Neural progenitor cell (in vitro differentiated cells): ENCODE measurements at places on chromosomes 5 and 9. TPM values are rescaled to one million over a fixed set of nuclear protein-coding genes. Genes with fewer than 3 reads are reported as not detected.

ELP1 gene
- total RNA-seq: 42.8 and 97.2 TPM in 2 replicates

IL3 gene
- not detected in 2 replicates for total RNA-seq

GPRIN1 gene
- 0.67 and 3.7 TPM in 2 replicates for total RNA-seq

SMIM33 gene
- not detected in 2 replicates for total RNA-seq

TLX3 gene
- total RNA-seq: not detected in 2 replicates

PROB1 gene
- total RNA-seq: 0.67 and 2.6 TPM in 2 replicates

SAPCD2 gene
- total RNA-seq: 5.7 and 27.7 TPM in 2 replicates

HACD4 gene
- total RNA-seq: 1.1 and 1.2 TPM in 2 replicates

FOXD4L4 gene
- total RNA-seq: 0.15 TPM in 1 of 2 replicates, not detected in the other

PRRT1B gene
- not detected in 2 replicates for total RNA-seq

PRLR gene
- 0.51 and 1.3 TPM in 2 replicates for total RNA-seq

FGF10 gene
- 0.37 and 1.3 TPM in 2 replicates for total RNA-seq

LECT2 gene
- not detected in 2 replicates for total RNA-seq
